Epithelial cell of prostate (primary cell): ENCODE measurements at places on chromosomes 3 and 15.

- DNase-seq = no peak
These were observed 7.7 kb downstream of the CHAC1 start for GRCh38 chr15:40960925-40961324.

DNA sequence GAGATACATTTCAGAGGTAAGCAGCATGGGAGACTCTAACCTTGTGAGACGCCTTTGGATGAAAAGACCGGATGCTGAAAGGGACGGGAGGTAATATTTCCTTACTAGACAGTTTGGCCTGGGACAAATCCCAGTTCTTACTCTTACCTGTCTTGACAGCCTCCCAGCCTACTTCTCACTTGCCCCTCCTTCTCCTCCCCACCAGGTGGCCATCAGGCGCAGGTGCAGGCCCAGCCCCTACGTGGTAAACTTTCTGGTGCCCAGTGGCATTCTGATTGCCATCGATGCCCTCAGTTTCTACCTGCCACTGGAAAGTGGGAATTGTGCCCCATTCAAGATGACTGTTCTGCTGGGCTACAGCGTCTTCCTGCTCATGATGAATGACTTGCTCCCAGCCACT, 6.3 kb downstream of the HTR3D start:
- no peak for DNase-seq

GRCh38 chr3:76866729-76867408, 173.0 kb upstream of the ROBO2 start:
- DNase-seq = no peak

DNA sequence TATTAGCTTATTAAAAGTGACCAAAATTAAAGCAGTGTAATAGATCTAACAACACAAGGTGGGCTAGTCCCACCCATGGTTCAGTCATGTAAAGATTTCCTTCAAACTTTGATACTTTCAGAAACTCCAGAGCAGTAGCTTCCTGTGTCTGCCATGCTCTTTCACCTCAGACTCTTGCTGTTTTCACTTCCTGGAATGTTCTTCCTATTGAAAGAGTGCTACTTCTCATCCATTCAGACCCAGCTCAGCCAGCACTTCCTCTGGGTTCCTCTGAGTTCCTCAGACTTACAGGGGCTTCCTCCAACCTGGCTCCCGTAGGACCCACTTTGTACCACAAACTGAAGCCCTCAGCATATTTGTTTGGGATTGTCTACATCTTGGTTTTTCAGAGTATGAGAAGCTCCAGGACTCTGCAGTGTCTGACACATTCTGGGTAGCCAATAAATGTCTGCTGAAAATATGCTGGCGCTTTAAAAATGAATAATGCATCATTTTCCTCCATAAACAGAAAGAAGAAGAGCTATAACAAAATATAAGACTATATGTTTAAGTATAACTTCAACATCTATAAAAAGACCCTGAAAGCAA, 18.0 kb downstream of the NCEH1 start:
- DNase-seq = no peak

DNA sequence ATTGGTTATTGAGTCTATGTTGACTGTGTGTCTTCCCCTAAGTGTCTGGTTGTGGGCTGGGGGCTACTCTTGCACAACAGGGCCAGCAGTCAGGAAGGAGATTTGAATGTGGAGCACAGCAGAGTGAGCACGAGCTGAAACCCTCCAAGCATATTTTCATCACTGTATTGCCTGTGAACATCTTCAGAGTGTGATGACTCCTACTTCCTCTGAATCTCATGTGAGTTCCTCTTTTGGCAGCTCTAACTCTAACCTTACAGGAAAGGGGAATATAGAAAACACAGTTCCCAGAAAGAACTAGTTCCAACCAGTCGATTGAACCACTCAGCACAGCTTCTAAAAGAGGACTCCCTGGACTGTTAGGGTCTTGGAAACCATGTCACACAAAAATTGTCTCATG, 211.6 kb downstream of the RAP2B start:
- DNase-seq = no peak

DNA sequence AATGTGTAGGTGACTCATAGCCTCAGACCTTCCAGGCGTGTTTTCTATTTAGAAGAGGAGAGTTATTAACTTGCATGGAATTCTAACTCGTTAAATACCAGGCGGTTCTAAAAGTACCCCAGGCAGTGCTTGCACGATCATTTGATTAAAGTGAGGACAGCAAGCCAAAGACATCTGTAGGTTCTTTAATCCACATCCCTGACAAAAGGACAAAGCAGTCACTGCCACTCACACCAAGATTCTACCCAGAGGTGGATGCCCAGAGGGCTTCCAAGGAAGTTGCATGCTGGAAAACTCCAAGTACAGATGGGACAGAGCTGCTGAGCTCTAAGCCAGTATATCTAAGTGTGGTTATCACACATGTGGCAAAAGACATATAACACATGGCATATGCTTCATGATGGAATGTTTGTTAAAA, 372.1 kb downstream of the ROBO2 start:
- no peak for DNase-seq

DNA sequence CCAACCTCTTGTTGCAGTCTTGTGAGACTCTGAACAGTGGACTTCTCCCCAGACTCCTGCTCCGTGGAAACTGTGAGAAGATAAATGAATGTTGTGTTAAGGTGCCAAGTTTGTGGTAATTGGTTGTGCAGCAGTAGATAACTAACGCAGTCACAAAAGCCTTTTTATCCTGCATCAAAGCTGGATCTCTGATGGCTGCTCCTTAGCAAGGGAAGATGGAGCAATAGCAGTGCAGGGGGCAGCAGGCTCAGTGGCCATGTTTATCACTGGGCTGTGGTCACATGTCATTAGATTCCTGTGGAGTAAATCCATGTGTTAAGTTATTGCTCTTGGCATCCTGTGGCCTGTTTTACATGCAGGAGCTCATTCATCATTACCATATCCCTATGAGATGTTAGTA, 13.5 kb downstream of the CMTM7 start:
- DNase-seq = no peak

- DNase-seq = no peak
These were observed 25.9 kb downstream of the LRRC3B start for GRCh38 chr3:26648461-26648860.

DNA sequence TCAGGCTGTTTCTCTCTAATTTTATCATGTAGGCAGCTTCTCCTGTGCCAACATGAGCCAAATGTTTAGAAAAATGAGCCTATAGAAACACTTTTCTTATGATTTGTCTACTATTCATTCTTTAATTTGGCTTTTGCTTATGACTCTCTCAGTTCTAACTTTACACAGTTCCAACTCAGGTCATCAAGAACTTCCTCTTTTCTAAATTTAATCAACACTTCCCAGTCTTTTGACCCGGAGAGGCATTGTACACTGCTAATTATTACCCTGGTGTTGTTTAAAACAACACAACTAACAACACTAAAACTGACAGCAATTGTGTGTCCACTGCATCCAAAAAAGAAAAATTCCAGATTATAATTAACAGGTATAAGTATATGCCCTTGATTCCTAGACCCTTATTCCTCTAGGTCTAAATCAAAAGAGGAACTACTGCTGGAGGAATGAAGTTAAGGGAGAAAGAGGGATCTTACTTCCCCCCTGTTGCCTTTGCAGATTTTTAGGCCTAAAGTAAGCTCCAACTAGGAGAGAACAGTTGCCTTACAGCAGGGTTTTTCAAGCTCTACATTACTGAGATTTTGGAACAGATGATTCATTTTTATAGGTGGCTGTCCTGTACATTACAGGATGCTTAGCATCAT, 332.2 kb upstream of the GOLIM4 start:
- DNase-seq = no peak

DNA sequence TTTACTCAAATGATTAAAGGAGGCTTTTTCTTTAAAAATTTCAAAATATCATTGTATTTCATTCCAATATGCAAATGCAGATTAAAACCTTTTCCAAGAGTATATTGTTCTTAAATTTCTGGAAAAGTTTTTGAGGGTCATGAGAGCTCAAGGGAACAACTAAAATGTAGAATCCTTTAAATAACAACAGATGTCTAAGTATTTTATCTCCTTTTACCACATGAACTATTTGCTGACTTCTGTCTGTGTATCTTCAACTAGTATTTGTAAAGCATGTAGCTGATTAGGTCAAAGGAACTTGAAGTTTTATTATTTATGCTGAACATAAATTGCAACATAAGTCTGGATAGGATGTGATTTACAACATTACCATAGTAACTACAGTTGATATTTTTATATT, 402.6 kb downstream of the CNTN6 start:
- no peak for DNase-seq

DNA sequence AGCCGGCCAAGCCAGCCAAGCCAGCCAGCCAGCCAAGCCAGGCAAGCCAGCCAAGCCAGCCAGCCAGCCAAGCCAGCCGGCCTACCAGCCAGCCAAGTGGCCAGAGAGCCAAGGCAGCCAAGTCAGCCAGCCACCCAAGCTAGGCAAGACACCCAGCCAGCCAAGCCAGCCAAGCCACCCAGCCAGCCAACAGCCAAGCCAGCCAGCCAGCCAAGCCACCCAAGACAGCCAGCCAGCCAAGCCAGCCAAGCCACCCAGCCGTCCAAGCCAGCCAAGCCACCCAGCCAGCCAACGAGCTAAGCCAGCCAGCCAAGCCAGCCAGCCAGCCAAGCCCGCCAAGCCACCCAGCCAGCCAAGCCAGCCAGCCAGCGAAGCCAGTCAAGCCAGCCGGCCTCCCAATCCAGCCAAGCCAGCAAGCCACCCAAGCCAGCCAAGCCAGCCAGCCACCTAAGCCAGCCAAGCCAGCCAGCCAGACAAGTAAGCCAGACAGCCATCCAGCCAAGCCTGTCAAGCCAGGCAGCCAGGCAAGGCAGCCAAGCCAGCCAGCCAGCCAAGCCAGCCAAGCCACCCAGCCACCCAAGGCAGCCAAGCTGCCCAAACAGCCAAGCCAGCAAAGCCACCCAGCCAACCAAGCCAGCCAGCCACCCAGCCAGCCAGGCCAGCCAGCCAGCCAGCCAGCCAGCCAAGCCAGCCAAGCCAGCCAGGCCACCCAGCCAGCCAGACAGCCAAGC, 200.5 kb downstream of the GOLGA6L6 start:
- no peak for DNase-seq

GRCh38 chr15:32834156-32834555, 116.4 kb downstream of the GREM1 start:
- DNase-seq = no peak

- no peak for DNase-seq
These were observed 251.4 kb downstream of the NR1D2 start for GRCh38 chr3:24196526-24196925.

- no peak for DNase-seq
These were observed 203.8 kb downstream of the UACA start for GRCh38 chr15:70559265-70560239.

DNA sequence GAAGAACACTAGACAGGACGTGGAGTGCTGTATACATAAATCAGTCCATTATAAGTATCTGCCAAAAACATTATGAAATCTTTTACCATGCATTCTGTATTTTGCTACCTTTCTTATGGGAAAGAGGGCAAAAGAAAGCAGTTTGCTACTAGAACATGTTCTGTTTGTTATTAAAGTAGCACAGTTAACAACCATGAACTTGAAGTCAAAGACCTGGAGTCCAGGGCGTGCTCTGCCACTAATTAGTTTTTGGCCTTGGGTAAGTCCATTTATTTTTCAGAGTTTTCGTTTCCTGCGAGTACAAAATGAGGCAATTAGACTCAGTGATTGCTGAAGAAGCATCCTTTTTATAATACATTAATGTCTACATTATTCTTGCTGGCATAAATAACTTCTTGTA, 143.3 kb upstream of the AGTR1 start:
- no peak for DNase-seq

- DNase-seq = no peak
These were observed 46.9 kb downstream of the COMMD2 start for GRCh38 chr3:149705416-149705815.

DNA sequence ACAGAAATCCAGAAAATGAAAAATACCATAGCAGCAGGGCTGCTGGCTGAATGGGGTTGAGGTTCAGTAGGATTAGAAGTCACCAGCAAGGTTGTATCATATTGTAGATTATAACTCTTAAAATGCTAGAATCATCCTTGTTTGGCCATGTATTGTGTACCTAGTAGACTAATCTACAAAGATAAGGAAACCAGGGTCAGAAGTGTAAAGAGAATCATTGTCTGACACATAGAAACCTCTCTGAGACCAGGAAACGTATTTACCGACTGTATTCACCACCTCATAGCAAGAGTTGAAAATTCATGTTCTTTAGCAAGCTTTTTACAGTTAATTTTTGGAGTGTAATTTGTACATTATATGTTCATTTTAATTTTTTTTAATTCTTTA, 168.8 kb downstream of the ECT2 start:
- DNase-seq = no peak

DNA sequence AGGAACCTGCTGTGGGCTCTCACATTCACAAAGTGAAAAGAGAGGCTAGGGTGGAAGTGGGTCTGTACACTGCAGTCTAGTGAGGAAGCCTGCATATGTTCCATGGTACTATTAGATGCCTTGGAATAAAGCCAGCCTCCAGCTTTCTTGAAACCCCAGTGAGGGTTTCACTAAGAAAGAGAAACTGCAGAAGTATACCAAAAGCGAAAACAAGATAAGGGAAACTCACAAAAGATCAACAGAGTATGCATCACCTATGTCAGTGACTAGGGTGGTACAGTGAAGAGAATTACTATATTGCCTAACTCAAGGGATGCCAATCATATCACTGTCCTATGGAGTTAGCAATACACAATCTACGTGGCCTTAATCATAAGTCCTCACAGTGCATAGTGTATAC, 212.5 kb upstream of the GADL1 start:
- no peak for DNase-seq

DNA sequence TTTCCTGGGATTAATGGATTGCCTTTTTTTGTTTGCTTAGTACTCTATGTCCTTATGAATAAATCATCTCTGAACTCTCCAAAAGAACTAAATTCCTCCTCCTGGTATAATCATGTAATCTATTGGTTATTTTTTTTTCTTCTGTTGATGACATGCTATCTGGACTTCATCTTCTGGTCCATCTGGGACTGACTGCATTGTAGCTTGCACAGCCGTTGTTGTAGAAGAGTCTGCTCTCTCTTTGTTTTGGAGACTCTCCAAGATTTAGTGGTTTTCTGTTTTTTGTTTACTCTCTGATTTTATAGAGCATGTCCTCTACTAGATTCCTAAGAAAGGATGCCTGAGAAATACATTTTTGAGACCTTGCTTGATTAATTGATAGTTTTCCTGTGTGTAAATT, 19.1 kb downstream of the IREB2 start:
- peak; percentile 10 for DNase-seq

- no peak for DNase-seq
These were observed 470.5 kb upstream of the THBS1 start for GRCh38 chr15:39110336-39110735.

DNA sequence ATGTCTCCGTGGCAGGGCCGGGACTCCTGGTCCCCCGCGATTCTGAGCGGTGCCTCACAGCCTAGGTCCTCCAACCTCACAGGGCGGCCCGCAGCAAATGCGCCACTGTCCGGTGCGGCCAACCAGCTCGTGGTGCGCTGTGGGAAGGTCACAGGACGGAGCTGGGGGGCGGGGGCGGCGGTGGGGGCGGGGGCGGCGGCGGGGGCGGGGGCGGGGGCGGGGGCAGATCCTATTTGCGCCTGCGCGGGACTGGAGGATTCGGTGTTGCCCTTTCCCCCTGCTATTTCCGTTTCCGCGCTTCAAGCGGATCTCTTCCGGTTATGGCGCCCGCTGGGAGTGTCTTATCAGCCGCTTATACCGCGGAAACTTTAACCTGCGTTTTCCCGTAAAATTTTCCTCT, 106.7 kb upstream of the SNRPN start:
- DNase-seq = no peak
